D721Med (cell line): ENCODE measurements at places on chromosomes 13 and 19.

DNA sequence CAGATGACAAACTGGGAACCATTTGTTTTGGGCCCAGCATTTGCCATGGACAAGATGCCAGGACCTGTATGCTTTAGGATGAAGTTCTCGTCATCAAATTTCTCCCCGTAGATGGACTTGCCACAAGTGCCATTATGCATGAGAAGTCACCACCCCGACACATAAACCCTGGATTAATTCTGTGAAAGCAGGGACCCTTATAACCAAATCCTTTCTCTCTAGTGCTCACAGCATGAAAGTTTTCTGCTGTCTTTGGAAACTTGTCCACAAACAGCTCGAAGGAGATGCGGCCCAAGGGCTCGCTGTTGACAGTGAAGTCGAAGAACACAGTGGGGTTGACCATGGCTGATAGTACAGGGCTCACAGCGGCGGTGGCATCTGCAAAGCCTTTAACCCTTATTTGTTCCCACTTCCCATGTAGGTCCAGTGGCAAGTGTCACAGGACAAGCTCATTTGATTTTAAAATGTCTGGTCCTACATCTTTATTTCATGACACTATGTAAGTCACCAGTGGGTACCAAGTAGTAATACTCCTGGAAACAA is 75.2 kb upstream of the MIR17HG start:
- no peak for DNase-seq

GRCh38 chr19:39867133-39867532 is 21.0 kb upstream of the FBL start:
- DNase-seq: no peak

DNA sequence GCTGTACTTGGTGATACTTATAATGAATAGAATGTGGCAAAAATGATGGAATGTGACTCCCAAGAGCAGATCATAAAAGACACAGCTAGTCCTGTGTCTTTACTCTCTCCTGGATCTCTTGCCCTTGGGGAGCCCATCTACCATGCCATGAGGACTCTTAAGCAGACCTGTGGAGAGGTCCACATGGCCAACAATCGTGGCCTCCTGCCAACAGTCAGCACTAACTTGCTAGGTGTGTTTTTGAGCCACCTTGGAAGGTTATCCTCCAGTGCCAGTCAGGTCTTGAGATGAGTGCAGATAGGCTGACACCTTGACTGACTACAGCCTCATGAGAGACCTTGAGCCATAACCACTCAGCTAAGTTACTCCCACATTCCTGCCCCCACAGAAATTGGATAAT is 22.3 kb upstream of the GPR183 start:
- DNase-seq: no peak

DNA sequence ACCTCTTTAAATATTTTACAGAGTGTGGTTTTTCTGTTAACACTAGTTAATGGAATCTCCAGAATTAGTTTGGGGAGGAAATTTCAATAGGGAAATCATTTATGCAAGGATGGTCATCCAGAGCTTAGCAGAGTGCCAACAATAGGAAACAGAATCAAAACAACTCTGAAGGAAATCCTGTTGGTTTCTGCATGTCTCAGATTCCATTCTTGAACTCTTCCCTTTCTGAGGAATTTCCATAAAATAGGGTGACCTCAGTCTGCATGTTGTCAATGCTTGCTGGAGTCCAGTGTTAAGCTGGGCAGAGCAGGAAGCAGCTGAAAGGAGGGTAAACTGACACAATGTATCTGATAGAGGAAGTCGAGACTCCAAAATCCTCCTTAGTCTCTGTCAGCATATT is 16.9 kb downstream of the CBY2 start:
- DNase-seq: no peak

DNA sequence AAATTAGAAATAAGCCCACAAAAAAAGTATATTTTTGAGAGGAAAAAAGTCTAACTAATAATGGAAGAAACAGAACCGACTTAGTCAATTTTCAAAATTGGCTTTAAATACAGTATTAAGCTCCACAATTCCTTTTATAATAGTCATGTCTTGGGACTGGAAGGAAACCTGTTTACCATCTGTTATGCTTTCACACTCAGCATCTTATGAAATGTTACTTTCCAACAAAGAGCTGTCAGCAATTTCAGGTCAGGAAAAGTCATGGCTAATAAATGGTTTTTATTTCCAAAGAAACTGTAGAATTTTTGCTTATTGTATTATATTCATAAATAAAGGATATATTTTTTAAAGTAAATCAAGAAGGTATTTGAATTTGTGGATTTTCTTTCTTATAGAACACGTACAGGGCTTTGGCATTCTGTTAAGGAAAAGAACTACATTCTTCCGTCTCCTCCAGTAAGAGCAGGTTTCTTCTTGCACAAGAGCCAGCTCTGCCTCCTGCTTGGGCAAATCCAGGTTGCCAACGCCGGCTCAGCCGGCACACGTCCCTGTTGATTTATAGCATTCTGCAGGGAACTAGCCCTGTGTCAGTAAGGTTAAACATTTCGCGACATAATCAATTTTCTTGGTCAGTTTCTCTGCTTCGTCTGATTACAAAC is 52.9 kb upstream of the GPR12 start:
- DNase-seq: no peak

DNA sequence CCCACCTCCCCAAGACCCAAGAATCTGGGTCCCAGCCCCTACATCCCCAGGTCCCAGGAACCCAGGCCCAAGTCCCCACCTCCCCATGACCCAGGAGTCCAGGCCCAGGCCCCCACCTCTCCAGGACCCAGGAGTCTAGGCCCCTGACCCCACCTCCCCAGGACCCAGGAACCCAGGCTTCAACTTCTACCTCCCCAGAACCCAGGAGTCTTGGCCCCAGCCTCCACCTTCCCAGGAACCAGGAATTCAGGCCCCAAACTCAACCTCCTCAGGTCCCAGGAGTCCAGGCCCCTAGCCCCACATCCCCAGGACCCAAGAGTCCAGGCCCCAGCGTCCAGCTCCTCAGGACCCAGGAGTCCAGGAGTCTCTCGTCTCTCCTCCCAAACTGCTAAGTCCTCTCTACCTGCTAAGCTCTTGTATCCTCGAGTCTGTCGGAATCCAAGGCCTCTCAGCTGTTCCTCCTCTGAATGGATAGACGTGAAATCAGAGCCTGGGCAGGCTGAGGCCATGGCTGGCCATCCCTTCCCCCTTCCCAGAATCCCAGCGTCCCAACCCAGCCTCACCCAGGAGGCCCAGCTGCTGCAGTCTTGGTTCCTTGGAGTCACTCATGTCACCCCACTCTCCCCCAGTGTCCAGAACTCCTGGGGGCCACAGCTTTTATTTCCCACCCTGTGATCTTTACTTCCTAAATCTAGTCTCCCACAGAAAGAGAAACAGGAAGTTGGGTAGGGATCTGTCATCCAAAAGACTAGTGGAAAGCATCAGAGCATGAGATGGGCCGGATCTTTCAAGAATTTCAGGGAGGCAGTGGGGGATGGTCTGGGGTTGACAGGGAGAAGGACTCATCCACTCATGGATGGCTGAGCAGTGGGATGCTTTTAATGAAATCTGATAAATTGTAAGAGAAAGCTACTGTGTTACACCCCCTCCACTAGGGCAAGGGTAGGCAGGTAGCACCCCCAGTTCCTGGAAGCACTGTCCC is at the start of gene CD209:
Gene CD209, minus strand, starts transcription at position 632 of the 982 bp plus-strand sequence. Its CDS starts 23 bp downstream, at position 609.
- DNase-seq: no peak

GRCh38 chr19:21603431-21604231 is 98.2 kb downstream of the ZNF429 start:
- no peak for DNase-seq

- DNase-seq: peak; percentile 47
Observed at GRCh38 chr13:91946498-91947070, 548.2 kb downstream of the GPC5 start.

- no peak for DNase-seq
Observed at GRCh38 chr13:80217614-80218456, 123.1 kb downstream of the SPRY2 start.

DNA sequence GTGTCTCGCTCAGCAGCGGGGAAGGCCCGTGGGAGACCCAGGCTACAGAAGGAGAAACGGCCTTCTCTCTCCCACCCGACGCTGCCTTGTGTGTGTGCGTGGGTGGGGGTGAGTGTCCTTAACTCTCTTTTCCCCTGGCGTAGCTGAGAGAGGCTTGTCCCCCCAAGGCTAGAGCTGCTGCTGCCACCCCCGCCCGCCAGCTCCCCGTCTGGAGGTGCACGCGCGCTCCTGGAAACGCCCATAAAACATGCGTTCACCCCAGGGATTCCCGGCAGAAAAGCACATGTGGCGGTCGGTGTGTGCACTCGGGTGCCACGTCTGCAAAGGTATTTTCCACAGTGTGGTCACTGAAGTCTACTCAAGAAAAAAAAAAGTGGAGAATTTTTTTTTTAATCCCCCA is 36.1 kb downstream of the GADD45B start:
- no peak for DNase-seq

DNA sequence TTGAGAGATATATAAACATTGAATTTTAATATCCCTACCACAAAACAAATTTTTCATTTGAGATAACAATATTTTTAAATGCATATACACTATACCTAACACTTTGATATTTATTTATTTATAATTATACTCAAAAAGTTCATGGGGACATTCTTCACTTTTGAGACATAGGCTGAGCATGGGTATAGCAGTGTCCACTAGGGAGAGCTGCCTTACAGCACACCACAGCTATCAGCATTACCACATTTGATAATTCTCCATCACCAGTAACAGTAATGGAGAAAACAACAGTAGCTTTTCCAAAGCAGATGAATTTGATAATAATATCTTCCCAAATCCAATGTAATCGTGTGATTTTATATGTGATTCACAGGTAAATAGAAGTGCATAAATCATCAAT is 626.1 kb downstream of the DACH1 start:
- no peak for DNase-seq

GRCh38 chr19:53982611-53983010 is 8.8 kb upstream of the CACNG6 start:
- DNase-seq: peak; percentile 59

- no peak for DNase-seq
Observed at GRCh38 chr13:111168107-111168506, 53.0 kb downstream of the ARHGEF7 start.

DNA sequence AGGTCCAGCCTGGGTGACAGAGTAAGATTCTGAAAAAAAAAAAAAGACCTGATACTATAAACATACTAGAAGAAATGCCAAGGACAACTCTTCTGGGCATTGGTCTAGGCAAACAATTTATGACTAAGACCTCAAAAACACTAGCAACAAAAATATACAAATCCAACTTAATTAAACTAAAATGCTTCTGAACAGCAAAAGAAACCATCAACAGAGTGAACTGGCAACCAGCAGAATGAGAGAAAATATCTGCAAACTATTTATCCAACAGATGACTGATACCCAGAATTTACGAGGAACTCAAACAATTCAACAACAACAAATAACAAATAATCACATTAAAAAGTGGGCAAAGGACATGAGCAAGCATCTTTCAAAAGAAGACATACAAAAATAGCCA is 26.8 kb upstream of the GPC6 start:
- no peak for DNase-seq

DNA sequence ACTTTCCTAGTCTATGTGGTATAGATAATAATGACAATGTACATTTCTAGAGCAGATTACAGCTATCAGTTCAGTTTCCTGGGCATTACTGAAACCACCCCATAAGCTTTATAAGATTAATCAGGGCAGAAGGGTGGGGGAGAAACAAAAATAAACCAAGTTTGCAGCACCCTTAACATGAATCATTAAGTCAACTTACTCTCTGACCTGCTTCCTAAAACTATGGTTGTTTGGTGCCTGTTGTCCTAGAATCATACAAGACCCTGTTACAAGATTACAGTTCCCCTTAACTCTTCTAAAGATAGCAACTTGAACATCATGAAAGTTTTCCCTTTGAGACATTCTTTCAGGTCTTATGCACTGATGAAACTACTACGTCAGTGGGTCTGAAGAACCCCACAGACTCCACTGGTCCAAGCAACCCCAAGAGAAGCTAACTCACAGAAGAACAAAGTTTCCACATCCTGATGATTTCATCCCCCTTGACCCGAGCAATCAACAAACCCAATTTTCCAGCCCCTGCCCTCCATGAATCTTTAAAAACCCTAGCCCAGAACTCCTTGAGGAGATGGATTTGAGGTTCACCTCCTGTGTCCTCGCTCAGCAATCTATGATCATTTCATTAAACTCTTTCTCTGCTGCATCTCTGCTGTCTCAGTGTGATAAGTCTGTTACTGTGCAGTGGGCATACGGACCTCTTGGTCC is 336.5 kb downstream of the FOXO1 start:
- no peak for DNase-seq

- DNase-seq: no peak
Observed at GRCh38 chr13:22700246-22700887, 480.4 kb upstream of the SGCG start.

- DNase-seq: no peak
Observed at GRCh38 chr13:114049026-114049425, 75.2 kb upstream of the C13orf46 start.

GRCh38 chr13:89061821-89062220 is 1390.7 kb downstream of the SLITRK5 start:
- DNase-seq: no peak

DNA sequence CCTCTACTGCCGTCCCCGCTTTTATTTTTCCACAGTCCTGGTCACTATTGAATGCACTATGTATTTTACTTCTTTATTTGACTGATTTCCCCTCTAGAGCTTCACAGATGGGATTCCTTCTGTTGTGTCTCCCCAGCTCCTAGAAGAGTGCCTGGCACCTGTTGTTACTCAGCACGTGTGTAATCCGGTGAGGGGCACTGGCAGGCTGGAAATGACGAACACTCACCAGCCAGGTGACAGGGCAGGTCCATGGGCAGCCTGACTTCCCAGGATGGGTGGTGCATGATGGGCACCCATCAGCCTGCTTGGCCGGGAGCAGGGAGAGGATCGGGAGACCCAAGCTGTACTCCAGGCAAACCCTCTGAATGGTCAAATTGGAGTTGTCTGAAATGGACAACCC is 67.2 kb downstream of the CEBPG start:
- DNase-seq: no peak

DNA sequence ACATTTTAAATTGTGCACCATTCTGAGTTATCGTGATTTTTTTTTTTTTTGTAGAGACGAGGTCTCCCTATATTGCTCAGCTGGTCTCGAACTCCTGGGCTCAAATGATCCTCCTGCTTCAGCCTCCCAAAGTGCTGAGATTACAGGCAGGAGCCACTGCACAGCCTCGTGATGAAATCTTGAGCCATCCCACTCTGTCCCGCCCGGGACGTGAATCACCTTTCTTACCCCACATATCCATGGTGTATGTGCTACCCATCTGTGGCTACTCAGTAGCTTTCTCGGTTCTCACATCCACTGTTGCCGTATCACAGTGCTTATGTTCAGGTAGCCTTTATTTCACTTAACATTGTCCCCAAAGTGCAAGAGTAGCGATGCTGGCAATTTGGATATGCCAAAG is 26.5 kb downstream of the PAK4 start:
- no peak for DNase-seq

GRCh38 chr19:44587963-44588770 is 25.2 kb upstream of the IGSF23 start:
- DNase-seq: no peak

- no peak for DNase-seq
Observed at GRCh38 chr13:95660981-95661581, 15.9 kb upstream of the DNAJC3 start.

DNA sequence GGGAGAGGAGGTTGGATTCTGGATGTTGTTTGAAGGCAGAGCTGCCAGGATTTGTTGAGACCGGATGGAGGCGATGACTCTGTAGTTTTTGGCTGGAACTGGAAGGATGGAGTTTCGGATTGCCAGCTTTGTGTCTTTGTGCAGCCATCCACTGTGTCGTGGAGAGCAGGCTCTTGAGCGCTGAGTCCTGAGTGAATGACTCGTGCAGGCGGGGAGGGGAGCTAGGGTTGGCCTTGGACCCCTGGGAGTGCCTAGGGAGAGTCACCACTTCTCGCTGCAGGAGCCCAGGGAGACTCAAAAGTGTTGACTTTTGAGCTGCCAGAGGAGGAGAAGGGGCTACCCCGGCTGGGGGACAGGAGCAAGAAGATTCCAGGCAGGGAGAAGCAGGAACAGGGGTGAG is 3.9 kb downstream of the TOMM40 start:
- no peak for DNase-seq
